ENCODE measurements at places on chromosomes 11 and 22.

GRCh38 chr11:2375341-2375853, 1.7 kb upstream of the CD81 start:
- no peak for DNase-seq

- DNase-seq = no peak
Observed at GRCh38 chr11:35740061-35740799, 77.7 kb downstream of the TRIM44 start.

GRCh38 chr11:75565916-75566762, 4.1 kb downstream of the SERPINH1 start:
- no peak for DNase-seq

DNA sequence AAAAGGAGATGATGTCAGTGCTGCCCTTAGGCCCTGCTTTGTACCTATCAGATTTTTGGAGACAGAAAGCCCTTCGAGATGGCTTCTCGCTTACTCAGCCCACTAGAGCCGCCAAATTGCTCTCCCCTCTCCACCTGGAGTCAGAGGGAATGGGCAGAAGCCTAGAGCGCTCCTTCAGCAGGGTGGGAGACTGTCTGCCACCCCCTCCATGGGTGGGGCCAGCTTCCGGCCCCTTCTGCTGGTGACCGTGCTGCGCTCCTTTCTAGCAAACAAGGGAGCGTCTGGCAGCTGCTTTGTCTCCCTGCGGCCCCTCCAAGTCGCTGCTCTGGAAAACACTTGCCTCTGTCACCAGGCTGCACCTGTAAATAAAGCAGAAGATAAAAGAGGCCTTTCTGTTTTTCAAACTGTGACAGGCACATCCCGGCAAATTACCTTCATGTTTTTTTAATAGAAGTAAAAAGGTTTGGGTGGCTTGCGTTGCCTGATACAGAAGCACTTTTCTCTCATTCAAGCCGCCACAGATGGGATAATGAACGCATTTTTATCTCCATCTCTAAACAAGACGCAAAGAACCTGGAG, 145.7 kb upstream of the NECTIN1 start:
- DNase-seq = no peak

- peak; percentile 62 for DNase-seq
Observed at GRCh38 chr11:62552485-62553079, 6.0 kb upstream of the AHNAK start.

- DNase-seq = peak; percentile 52
Observed at GRCh38 chr11:13335319-13335718, 57.7 kb downstream of the BMAL1 start.

- no peak for DNase-seq
Observed at GRCh38 chr11:96001037-96001436, 77.1 kb upstream of the MTMR2 start.

GRCh38 chr11:78499971-78500370, 74.7 kb downstream of the NARS2 start:
- no peak for DNase-seq

- peak; percentile 19 for DNase-seq
Observed at GRCh38 chr11:108632041-108632704, 32.7 kb upstream of the DDX10 start.

GRCh38 chr22:31945443-31945855, 1.1 kb downstream of the YWHAH start:
- no peak for DNase-seq

DNA sequence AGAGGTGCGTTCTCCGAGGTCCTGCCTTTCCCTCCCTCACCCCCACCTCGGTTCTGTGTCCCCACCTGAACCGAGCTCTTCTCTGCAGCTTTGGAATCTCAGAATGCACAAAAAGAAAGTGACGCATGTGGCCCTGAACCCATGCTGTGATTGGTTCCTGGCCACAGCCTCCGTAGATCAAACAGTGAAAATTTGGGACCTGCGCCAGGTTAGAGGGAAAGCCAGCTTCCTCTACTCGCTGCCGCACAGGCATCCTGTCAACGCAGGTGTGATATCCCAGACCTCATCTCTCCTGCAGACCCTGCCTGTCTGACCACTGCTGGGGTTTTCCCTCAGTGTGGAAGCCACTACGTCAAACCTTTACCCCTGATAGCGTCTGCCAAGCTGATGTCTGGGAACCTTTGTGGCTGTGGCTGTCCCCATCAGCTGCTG, 13.9 kb downstream of the ACP2 start:
- DNase-seq = no peak

GRCh38 chr11:95404370-95404769, 173.4 kb upstream of the SESN3 start:
- no peak for DNase-seq

DNA sequence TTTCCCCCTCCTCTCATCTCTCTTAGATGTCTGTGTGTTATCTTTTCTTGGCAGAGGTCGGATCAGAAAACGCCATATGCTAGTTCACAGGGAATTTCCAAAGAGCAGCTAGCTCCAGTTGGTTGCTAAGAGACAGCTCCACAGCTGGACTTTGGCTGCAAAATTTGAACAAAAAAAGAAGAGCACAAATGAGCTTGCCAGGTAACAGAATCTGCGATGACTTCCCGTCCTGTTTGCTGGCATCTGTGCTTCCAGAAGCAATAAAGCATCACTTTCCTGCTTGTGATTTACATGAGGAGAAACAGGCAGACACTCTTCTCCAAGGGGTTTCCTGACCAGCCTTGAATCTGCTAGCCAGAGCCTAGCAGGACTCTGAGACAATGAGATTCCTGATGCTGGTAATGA, 596.0 kb upstream of the B3GAT1 start:
- DNase-seq = no peak

DNA sequence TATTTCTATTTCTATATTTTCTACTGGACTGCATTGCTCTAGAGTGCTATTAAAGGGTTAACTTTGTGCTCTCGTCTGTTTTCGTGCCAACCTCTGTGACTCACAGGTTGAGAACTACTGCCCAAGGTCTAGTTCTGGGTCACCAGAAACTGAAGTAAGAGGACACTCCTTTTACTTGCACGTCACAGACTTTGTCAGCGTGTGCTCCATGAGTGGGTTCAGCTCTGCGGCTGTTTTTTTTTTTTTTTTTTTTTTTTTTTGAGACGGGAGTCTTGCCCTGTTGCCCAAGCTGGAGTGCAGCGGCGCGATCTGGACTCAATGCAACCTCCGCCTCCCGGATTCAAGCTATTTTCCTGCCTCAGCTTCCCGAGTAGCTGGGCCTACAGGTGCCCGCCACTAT, 49.8 kb downstream of the CLMP start:
- peak; percentile 65 for DNase-seq

DNA sequence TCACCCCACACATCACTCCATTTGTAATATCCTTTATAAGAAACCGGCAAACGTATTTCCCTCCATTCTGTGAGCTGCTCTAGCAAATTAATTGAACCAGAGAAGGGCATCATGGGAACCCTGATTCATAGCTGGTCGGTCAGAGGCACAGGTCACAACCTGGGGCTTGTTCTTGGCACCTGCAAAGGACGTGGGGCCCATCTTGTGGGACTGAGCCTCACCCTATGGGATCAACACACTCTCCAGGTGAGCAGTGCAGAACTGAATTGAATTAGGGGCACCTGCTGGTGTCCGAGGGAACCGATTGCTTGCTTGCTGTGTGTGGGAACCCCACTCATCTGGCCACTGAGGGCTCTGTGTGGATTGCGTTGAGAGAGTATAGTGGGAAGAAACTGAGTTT, 145.3 kb downstream of the CTTN start:
- DNase-seq = no peak

DNA sequence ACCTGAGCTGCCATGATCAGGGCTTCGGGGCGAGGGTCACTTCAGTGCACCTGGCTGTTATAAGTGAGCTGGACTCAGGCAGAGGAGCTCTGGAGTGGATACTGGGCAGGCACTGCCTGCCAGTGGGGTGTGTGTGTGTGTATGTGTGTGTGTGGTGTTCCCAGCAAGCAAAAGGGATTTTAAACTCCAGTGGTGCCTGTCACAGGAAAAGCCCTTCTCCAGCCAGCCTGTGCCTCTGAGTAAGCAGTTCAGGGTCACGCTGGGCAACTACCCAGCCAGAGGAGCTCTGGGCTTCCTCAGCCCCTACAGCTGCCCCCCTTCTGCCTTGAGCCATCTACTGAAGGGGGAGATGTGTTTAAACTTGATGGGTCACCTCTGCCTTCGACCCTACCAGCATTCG, 109.0 kb downstream of the OSBP2 start:
- no peak for DNase-seq

GRCh38 chr11:33994937-33995336, 56.6 kb upstream of the CAPRIN1 start:
- DNase-seq = no peak

DNA sequence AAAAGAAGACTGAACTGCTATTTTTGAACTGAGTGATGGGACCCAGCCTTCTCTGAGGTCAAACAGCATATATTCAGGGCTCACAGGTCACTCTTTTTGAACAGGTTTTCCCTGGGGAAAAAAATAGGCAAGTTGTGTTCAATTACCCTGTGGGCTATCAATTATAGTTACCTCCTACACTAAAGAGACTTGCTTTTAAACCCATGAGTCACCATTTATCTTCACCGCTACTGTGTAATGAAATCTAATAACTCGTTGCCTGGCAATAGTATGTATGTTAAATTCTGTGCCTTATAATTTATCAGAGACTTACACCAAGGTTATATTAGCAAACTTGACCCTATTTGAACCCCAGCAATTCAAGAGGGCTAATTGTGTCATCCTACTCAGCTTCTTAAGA, 98.5 kb downstream of the CYP2R1 start:
- DNase-seq = no peak

GRCh38 chr11:89182773-89183518, 5.3 kb downstream of the TYR start:
- no peak for DNase-seq

DNA sequence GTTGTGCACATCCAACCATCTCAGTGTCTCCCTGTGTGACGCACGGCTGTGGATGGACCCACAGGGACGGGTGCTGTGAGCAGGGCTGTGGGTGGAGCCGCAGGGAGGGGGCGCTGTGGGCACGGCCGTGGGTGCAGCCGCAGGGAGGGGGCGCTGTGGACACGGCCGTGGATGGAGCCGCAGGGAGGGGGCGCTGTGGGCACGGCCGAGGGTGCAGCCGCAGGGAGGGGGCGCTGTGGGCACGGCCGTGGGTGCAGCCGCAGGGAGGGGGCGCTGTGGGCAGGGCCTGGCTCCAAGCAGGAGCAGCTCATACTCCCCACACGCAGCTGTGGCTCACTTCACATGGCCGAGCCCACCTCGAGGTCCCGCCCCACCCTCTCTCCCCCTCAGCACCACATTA, 6.0 kb upstream of the MAPK11 start:
- DNase-seq = no peak

GRCh38 chr11:127470306-127470884, 469.8 kb upstream of the KIRREL3 start:
- no peak for DNase-seq

GRCh38 chr11:68552542-68552941, 92.0 kb downstream of the PPP6R3 start:
- no peak for DNase-seq

- no peak for DNase-seq
Observed at GRCh38 chr22:47031628-47031915, 269.1 kb downstream of the TBC1D22A start.

GRCh38 chr11:75351541-75351790, at the start of gene ARRB1:
Gene ARRB1 (minus strand): TSS chr11:75351661. CDS start chr11:75351607, 54 bp downstream.
- DNase-seq = no peak

DNA sequence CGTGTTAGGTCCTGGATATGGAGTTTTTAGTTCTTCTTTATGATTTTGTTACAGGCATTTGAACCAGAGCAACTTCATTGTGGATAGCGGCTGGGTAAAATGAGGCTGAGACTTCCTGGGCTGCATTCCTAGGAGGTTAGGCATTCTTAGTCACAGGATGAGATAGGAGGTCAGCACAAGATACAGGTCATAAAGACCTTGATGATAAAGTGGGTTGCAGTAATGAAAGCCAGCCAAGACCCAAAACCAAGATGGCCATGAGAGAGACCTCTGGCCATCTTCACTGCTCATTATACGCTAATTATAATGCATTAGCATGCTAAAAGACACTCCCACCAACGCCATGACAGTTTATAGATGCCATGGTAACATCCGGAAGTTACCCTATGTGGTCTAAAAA, 23.4 kb upstream of the CLMP start:
- DNase-seq = no peak

DNA sequence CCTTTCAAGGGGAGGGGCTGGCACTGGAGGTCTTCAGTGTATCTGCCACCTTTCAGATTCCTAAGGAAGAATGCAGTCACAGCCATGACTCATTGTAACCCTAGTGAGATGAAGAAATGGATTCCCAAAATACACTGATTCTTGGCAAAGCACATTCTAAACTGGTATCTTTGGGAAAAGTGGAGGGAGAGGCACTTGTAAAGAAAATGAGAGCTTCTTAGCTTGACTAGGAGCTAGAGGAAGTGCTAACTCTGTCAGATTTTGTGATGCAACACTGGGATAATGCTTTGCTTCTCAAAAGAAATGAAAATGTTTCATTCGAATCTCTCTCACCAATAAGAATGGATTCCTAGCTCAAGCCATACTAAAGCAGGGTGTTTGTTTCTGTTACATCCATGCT, 14.3 kb downstream of the NRIP3 start:
- DNase-seq = no peak

- DNase-seq = no peak
Observed at GRCh38 chr11:1160231-1161101, 2.7 kb downstream of the MUC5AC start.

DNA sequence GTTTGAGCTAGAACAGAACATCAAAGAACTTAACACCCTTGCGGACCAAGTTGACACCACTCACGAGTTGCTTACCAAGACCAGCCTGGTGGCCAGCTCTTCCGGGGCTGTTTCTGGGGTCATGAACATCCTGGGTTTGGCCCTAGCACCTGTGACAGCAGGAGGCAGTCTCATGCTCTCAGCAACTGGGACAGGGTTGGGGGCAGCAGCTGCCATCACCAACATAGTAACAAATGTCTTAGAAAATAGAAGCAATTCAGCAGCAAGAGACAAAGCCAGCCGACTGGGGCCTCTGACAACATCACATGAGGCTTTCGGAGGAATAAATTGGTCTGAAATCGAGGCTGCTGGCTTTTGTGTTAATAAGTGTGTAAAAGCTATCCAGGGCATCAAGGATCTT, 8.7 kb downstream of the APOL5 start:
- DNase-seq = no peak

DNA sequence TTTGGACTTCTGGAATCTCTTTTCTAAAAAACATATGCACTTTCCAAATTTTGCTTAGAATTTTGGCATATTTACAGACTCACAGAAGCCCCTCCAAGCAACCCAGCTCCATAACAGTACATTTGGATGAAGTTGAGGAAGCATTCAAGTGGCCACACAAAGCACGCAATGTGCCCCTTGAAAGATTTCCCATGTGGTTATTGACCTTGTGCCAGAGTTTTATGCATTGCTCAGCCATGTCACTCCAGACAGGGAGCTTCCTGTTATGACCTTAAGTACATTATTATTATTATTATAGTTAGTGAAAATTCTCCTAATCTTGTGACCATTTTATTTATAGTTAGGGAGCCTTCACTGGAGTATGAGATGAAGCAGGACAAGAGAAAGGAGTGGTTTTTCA, 35.0 kb upstream of the BDNF start:
- DNase-seq = no peak

All from HFF-Myc (cell line).